Stimulated activated naive B cell treated with anti-CD40 and anti-IgM and Interleukin-4, amounts not matched to agents 10 μg/mL and 1 μg/mL and 100 μg/mL, for 72 hours (primary cell): ENCODE measurements at places on chromosomes 13 and 19.
A peak's percentile ranks its signal among the peaks of the same experiment; 100 is the strongest.

DNA sequence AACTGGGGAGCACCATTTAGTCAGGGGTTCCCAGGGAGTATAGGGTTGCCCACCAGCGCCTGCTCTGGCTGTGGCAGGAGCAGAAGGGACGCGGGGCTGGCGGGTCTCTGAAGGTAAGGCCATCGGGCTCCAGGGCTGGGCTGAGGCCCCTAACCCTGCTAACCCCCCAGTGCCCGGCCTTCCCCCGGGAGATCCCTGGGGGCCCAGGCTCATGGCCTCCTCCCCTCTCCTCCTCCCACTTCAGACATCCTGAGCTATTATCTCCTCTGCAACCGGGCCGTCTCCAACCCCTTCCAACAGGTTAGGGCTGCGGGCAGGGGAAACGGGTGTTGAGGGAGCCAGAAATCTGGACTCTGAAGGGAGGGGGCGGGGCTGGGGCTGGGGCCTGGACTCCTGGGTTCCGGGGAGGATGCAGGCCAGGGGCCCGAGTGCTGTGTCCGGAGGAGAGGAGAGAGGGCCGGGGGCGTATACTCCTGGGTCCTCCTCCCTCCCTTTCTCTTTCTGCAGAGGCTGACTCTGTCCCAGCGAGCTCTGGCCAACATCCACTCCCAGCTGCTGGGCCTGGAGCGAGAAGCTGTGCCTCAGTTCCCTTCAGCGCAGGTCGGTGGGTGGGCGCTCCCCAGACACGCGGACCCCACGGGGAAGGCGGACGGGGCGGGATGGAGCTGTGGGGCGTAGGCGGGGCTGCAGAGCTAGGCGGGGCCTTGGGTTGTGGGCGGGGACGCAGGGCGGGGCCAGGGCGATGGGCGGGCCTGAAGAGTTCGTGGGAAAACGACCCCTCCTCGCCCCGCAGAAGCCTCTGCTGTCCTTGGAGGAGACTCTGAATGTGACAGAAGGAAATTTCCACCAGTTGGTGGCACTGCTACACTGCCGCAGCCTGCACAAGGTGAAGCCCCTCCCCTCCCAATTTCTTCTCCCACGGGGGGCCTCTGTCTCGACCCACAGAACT is 15.3 kb downstream of the TTYH1 start:
- DNase-seq = no peak

GRCh38 chr19:52170863-52171320 is 529 bp downstream of the ZNF836 start:
- no peak for DNase-seq

- DNase-seq = no peak
Observed at GRCh38 chr13:50401049-50401505, 385.8 kb downstream of the KCNRG start.

DNA sequence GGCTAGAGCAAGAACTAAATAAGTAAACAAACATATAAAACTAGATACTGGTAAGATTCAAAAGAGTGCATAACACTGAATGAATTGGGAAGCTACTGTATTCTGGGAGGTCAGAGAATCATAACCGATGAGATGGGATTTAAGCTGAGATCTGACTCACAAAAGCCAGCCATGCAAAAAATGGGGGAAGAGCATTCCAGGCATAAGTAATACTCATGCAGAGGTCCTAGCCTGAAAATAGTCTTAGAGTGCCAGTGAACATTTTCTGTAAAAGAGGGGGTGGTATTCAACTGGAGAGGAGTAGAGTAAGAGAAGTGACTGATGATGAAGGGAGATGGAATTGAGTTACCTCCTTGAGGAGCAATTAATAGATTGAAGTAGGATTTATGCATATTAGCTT is 872.0 kb upstream of the GPC6 start:
- DNase-seq = no peak

GRCh38 chr19:55087542-55087901 is 11.9 kb downstream of the EPS8L1 start:
- DNase-seq = no peak

- no peak for DNase-seq
Observed at GRCh38 chr13:64029343-64030093, 2613.9 kb upstream of the PCDH20 start.

- DNase-seq = no peak
Observed at GRCh38 chr19:7674010-7675005, 2.6 kb upstream of the MCEMP1 start.

DNA sequence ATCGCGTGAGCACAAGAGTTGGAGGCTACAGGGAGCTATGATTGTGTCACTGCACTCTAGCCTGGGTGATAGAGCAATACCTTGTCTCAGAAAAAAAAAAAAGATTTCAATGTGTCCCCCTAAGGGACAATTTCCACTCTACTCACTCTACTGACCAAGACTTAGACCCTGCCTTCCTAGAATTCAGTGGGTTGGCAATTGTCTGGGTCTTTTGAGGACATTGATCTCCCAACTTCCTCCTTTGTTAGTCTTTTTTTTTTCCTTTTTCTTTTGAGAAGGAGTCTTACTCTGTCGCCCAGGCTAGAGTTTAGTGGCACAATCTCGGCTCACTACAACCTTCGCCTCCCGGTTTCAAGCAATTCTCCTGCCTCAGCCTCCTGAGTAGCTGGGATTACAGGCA is 2.2 kb downstream of the SPTBN4 start:
- no peak for DNase-seq

DNA sequence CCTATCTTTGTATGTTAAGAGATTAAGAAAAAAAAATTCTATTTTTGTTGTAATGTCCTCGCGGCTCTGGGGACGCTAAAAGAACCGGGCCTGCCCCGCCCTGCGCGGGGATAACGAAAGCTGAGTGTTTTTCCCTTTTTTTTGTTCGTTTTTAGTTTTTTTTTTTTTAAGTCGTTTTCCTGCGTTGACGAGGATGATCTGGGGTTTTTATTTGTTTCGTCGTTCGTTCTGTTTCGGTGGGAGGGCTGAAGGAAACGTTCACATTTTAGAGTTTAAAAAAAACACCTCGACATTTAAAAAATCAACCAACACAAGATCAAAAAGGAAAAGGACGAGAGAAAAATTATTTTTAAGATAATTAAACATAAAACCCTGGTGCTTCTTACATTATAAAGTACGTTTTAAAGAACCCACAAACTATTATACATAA is 5.6 kb downstream of the LYL1 start:
- DNase-seq = no peak

- no peak for DNase-seq
Observed at GRCh38 chr19:29873801-29874575, 62.2 kb downstream of the CCNE1 start.

- DNase-seq = no peak
Observed at GRCh38 chr19:8506402-8506957, 4.0 kb upstream of the PRAM1 start.

- peak; percentile 5 for DNase-seq
Observed at GRCh38 chr13:91133941-91134802, 213.3 kb upstream of the MIR17HG start.

DNA sequence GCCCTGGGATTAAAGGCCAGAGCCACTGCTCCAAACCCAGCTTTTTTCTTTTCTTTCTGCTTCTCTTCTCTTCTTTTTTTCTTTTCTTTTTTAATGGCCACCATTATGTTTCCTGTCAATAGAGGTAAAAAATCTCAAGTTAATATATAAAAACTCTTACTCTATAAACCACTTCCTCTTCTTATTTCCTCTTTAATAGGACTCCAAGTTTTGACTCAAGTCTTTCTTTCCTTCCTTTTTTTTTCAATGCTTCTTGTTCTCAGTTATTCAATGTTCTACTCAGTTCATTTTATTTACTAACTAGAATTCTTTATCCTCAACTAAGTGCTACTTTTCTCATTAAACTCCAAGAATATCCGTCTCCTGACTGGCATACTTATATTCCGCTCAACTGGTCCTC is 27.1 kb upstream of the MYCBP2 start:
- no peak for DNase-seq

DNA sequence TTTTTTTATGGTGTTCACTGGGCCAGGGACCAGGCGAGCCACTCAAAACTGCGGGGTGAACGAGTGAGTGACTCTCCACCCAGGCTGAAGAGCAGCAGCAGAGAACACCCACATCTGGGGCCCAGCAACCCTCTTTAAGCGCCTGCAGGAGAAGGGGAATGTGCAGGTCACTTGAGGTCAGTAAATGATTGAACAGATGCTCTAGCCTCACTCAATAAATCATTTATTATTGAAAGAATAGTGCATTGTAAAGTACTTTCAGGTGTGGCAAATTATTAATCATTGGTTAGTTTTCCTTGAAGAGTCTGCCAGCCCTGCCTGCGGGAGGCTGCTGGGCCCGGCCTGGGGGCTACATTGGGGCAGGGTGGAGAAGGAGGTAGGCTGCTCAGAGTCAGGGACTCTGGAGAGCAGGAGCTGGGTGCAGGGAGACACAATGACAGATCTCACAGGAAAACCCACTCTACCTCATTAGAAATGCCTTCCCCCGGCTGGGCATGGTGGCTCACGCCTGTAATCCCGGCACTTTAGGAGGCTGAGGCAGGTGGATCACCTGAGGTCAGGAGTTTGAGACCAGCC is 42.5 kb downstream of the ABCC4 start:
- no peak for DNase-seq

GRCh38 chr19:2282062-2282861 is at the start of gene PEAK3:
PEAK3 (minus strand) TSS chr19:2282175; CDS start chr19:2280931, 1,244 bp downstream.
- DNase-seq = no peak

DNA sequence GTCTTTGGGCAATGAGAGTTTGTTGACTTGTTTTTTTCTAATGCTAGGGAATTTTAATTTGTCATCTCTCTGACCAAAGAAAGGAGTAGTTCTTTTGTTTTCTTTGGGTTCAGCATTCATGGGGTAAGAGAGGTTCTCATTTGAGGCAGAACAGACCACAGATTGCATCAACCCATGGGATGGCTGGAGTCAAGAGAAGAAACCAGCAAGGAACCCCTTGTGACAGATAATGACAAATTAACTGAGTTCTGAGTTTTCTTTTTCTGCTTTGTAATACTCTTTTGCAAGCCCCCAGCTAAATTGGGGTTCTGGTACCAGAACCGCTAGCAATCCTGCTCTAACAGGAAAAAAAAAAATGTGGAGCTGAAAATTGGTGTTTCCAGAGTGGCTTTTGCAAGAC is 864.1 kb downstream of the DIAPH3 start:
- no peak for DNase-seq

DNA sequence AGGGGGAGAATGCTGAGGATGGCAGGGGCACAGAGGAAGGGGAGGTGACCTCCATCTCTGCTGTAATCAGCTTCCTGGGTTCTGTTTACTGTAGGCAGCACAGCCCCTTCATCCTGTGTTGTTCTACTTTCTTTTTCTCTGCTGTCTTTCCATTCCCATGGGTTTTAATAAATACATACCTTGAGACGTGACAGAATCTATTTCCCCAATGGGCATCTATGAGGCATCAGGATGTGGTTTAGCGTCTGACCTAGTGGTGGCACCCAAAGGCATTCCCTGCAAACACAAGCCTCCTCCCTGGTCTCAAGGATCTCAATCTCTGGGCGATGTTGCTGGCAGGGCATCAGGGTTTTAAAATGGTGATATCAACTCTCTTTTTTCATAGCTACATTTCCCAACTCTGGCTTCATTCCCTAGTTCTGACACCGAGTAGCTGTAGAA is 60.8 kb downstream of the ALOX5AP start:
- DNase-seq = no peak

GRCh38 chr13:70732611-70733010 is 624.4 kb upstream of the KLHL1 start:
- DNase-seq = no peak
